NCI-H2081 treated with DMSO at 0.1 percent for 48 hours (cell line): ENCODE measurements at places on chromosomes 5 and 9.

- DNase-seq = peak; percentile 94
Measured at GRCh38 chr9:95796029-95796428, 79.5 kb upstream of the ERCC6L2 start.

DNA sequence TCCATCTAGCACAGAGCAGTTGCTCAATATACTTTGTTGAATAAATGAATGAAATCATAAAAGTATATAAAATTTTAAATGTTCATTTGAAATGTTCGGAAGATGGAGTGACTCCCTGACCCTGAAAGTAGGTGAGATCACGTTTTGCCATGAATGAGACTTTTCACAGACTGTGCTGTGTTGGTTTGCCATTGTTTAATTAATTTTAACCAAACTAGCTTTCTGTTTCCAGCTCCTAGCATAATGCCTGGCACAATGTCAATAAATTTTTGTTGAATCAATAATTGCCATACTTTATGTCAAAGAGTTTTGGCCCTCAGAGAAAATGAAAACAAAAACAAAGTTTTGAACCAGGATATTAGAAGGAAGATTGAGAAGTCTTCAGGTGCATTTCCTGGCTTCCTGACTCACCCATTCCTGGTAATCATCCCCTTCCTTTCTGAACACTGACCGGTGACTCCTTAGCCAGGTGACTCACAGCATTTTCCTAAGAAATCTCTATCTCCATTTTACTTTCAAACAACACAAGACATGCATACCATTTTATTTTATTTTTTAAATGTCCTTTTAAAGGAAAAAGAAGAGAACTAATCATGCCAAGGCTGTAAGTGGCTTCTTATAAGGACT is 15.1 kb downstream of the SLC28A3 start:
- no peak for DNase-seq

GRCh38 chr9:95434116-95435073 is 82.4 kb downstream of the PTCH1 start:
- DNase-seq = no peak

DNA sequence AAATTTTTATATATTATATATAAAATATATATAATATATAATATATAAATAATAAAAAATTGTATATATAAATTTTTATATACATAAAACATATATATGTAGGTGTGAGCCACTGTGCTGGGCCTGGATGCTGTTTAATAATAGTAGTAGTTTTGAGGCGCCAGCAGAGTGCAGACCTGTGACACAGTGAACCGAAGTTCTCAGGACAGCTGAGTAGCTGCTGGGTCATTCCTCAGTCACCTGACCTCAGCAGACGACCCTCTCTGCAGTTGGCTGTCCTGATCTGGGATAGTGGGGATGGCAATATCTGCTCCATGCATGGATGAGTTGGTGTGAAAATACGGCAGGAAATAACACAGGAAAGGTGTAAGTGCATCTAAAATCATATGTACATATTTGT is 3.3 kb upstream of the SNX18 start:
- DNase-seq = no peak

DNA sequence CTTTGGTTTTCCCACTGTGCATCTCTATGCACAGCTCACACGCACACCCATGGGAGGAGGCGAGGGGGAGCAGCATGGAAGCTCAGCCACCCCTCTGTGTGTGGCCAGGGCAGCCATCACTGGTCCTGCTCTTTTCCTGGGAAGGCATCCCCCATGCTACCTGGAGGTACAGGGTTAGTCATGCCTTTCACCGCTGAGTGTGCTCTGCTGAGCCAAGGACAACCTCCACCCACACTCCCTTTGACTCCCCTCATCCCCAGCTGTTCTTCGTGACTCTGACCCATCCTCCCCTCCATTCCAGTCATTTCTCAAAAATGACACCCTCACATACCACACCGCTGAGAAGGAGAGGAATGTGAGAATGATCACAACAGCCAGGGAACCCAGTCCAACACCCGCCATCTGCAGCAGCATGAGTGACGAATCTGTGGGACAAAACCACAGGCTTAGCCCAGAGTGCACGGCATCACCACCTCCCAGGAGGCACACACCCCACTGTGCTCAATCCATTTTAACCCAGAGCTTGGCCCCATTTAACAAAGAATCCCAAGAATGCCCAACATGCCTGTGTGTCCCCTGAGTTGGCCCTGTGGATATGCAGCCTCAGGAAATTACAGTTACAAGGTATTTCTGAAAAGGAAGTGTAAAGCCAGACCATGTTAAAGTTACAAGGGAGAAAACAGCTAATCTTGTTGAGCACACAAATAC is 133.4 kb downstream of the SUSD1 start:
- no peak for DNase-seq

- DNase-seq = no peak
Measured at GRCh38 chr5:170633235-170634081, 129.6 kb downstream of the KCNIP1 start.

DNA sequence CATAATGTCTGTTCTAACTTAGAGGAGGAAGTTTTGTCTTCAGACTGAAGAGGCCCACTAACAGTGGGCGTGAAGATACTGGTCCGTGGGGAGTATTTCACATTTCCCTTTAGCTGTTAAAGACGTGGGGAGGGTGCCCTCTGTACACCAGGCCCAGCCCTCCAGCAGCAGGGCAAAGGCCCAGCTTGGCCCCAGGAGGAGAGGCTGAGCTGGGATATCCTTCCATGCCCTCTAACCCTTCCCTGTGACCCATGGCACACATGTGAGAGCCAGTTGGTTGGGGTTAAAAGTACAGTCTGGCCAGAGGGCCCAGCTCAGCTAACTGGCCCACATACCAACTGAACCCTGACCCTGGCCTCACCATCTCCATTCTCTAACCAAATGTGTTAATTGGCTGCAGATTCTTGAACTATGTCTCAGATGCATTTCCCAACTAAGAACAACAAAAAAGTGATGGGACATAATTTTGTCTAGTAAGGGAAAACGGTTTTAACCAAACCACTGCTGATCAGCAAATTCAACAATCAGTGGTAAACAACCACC is 74.4 kb downstream of the LHFPL2 start:
- no peak for DNase-seq

DNA sequence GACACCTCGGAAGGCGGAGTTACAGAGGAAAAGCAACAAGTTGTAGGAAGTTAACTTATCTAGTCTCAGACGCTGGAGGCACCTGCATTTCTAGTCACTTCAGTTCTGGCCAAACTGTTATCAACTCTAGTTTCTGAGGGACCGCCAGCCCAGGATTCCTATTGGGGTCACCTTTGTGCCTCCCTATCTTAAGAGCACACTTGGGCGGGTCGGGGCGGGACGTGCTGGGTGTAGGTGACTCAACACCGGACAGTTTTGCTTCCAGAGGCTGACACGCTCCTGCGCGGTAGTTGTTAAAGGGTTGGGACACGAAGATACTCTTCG is 679 bp upstream of the KDM4C start:
- no peak for DNase-seq

DNA sequence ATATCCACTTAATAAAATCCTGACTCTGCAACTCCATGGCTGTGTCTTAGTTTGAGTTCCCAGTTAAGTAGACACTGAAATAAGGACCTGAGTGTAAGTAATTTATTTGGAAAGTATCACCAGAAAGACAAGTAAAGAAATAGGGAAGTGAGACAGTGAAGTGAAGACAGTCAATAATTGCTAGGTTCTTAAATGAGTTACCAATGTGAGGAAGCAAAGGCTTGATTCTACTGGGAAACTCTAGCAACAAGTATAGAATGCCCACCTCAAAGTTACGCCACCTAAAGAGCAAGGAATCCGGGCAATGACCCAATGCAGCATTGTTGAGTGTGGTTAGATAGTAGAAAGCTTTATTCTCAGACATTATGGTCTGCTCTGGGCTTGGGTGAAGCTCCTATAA is 383.9 kb downstream of the TLR4 start:
- no peak for DNase-seq
